Vagina (tissue), 2 donors: ENCODE measurements at places on chromosomes 12 and 14.

DNA sequence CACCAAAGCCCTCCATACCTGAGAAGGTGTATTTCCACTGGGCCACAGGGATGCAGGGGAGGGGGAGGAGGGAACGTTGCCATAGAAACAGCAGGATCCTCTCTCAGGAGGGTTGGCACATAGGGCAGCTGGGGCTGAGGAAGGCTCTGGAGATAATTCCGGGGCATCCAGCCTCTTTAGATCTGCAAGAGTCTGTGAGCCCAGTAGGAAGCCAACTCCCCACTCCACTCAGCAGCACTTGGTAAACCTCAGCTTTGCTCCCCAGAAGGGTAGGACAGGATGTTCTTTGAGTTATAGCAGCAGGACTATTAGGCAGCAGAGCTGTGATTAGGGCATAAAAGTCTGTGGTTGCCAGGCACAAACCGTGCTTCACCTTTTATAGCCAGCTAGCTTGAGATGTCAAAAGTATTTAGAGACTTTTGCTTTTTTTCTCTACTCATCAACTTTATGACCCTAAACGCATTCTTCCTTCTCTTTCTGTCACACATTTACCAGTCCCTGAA, 7.8 kb upstream of the PLEKHG3 start:
- no peak for DNase-seq

DNA sequence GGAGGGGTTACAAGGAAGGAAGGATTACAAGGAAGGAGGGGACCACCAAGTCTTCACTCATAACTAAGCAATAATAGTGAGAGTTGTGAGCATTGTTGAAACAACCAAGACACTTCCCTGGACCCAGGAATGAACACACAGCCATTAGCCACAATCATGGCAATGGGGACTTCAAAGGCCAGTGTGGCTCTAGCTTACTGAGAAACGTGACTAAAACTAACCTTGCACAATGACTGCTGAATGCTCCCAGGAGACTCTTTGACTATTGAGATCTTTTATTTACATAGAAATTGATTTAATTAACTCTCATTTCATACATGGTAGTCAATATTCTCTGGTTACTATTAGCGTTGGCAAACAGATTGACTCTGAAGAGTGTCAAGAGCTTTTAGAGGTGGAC, 263.0 kb upstream of the SOX5 start:
- no peak for DNase-seq

DNA sequence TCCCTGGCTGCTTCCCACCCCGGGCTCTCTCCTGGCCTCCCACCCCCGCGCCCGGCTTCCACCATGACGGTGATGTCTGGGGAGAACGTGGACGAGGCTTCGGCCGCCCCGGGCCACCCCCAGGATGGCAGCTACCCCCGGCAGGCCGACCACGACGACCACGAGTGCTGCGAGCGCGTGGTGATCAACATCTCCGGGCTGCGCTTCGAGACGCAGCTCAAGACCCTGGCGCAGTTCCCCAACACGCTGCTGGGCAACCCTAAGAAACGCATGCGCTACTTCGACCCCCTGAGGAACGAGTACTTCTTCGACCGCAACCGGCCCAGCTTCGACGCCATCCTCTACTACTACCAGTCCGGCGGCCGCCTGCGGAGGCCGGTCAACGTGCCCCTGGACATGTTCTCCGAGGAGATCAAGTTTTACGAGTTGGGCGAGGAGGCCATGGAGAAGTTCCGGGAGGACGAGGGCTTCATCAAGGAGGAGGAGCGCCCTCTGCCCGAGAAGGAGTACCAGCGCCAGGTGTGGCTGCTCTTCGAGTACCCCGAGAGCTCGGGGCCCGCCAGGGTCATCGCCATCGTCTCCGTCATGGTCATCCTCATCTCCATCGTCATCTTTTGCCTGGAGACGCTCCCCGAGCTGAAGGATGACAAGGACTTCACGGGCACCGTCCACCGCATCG, 1.8 kb downstream of the KCNA1 start:
- DNase-seq = no peak

DNA sequence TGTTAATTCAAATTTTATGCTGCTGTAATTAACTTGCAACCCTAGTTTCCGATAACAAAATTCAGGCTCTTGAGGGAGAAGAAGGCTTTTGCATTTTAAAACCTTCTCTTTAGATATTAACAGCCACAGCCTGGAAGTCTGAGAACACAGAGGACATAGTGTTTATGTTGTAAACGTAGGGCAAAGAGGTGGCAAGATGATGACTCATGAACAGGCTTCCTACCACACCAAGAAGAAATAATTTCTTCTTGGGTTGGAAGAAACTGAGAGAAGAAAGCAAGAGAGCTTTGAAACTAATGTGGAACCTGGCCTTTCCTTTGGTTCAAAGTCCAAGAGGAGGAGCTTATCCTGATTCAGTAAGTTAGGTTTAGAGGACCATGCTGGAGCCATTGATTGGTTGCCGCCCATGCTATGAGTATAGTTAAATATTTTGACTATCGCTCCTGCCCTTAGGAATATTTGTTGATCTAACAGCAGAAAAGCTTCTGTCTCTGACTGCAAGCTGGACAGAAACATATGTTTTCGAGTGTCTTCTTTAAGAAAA, 31.8 kb downstream of the CCDC198 start:
- no peak for DNase-seq

DNA sequence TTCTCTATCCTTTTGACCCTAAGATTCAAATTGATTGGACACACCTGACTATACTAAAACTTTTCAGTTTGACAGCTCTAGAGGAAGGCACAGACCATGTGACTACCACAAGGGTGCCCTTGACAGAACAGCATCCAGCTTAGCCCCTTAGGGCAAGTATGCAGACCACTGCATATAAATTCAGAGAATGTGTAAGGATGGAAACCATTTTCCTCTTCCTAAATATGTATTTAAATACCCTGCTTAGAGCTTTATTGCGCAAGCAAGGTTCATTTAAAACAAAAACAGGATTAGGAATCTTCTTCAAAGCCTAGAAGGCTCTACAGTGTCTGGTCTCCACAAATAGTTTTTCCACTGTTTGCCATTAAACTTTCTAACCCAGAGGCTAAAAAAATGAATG, 202.8 kb downstream of the MED13L start:
- no peak for DNase-seq

GRCh38 chr14:75232597-75232996, 46.0 kb upstream of the FOS start:
- no peak for DNase-seq

- no peak for DNase-seq
Measured at GRCh38 chr14:24908592-24909236, 141.2 kb downstream of the STXBP6 start.

GRCh38 chr14:87877877-87878276, 115.1 kb downstream of the GALC start:
- no peak for DNase-seq

- no peak for DNase-seq
Measured at GRCh38 chr14:102804858-102805257, 27.6 kb downstream of the TRAF3 start.

GRCh38 chr14:93230539-93230938, 23.5 kb downstream of the UBR7 start:
- DNase-seq = no peak

DNA sequence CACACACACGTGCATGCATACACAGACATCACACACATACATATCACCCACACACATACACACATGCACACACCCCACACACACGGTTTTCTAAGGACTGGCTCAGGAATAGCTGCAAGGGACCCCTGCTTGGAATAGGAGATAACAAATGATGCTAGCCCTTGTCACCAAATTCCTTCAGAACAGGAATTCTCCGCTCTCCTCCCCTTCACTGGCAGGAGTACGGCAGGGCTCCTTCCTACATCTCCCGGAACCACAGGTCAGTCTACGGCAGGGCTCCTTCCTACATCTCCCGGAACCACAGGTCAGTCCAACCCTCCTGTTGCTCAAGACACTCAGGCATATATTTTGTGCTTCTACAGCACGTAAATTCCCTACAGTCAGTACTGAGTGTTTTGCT, 23.9 kb downstream of the PHLDA1 start:
- no peak for DNase-seq

- DNase-seq = no peak
Measured at GRCh38 chr12:58509116-58509885, 411.0 kb downstream of the LRIG3 start.

DNA sequence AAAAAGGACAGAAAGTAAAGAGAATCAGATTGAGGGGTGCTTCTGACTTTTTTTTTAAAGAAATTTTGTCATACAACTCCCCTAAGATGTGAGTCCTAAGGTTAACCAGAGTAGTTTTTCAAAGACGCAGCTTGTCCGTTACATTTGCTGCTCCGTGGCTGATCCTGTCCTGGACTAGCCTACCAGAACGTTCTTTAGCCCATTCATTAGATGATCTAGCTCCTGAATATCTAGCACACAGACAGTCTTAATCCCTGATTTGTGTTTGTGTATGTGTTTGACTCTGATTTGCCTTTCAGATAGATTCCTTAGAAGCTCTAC, 60.3 kb downstream of the SAMD4A start:
- no peak for DNase-seq

GRCh38 chr14:93398491-93398890, 32.2 kb upstream of the UNC79 start:
- DNase-seq = no peak

DNA sequence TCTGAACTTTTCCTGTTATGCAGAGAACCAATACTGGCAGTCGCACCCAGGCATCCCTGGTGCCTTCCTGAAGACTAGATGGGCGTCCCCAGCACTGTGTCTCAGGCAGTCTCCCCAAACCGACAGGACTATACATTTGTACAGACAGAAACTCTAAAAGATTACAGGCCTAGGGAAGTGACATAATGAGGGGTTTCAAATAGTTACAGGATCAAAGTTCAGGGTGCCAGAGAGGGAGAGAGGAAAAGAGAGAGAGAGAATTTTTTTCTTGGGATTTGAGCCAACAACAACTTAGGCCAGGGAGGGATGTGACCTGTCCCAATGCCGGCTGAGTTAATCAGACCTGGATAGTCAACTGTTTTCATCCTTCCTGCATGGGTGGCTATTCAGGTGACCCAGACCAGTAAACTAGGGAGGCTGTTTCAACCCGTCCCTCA, 9.3 kb upstream of the GMFB start:
- no peak for DNase-seq

GRCh38 chr12:46546634-46547273, 174.2 kb upstream of the SLC38A2 start:
- DNase-seq = no peak

- DNase-seq = no peak
Measured at GRCh38 chr12:23795494-23795893, 154.0 kb downstream of the SOX5 start.

- DNase-seq = no peak
Measured at GRCh38 chr12:127809275-127809674, 457.7 kb upstream of the TMEM132C start.

- DNase-seq = no peak
Measured at GRCh38 chr12:125340791-125341190, 275.6 kb downstream of the AACS start.
